Renal cortex interstitium (tissue), 15 donors: ENCODE measurements at places on chromosomes 4 and X.

DNA sequence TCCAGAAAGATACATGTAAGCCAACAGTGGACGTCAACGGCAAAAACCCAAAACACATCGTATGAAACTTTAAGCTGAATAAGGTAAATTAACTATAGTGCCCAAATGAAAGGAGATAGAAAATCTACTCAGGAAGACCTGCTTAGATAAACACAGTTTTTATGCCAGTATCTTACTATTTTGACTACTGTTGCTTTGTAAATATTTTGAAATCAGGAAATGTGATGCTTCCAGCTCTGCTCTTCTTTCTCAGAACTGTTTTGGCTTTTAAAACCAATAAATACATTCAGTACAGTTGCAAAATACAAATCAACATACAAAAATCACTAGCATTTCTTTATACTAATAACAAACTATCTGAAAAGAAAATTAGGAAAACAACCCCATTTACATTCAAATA is 83.8 kb downstream of the SMARCA5 start:
- no peak for DNase-seq

DNA sequence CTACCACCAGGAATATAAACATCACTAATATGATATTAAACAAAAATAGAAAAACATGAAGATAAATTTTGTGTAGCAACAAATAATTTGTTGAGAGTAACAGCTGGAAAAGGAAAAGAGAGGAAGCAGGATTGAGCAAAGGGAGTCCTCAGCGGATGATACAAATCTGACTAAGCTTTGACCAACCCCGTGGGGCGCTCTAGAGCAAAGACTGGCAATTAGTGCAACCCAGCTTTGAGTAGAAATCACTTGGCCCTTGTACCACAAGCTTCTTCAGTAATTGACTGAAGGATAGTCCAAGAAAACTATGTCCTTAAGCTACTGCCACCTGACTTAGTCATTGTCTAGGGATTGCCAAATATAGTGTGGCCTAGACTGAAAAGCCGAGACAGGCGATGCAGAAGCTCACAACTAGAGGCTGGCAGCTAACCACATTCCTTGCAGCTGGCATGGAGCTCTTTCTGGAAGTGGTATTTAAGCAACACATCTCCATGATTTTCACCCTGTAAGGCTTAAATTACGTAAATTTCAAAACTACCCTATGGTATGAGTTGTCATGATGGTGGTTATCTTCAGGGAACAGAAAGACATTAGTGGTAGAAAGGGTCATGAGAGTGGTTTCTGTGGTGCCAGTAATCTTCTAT is 396.0 kb downstream of the PDGFC start:
- no peak for DNase-seq

GRCh38 chrX:107628662-107629539 is 591 bp downstream of the PRPS1 start:
- no peak for DNase-seq

GRCh38 chrX:44274096-44274495 is 69.4 kb downstream of the EFHC2 start:
- no peak for DNase-seq

GRCh38 chrX:153504445-153505016 is 9.8 kb downstream of the BGN start:
- no peak for DNase-seq

DNA sequence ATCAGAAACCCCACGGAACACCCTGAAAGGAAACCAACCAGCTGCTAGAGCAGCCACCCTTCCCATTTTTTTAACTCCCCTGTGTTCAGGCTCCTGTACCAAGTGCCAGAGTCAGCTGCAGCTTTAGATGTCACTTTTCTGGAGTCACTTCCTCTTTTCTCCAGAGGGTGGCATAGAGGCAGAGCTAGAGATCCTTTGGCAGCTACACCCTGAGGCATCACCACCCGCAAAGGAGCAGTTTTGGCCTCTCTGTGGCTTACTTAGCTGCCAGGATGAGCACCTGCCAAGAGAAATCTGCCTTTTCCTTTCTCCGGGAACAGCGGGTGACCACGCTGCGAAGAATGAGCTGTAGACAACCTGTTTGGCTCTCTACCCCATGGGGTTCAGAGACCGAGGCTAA is 58.0 kb upstream of the CHRDL1 start:
- no peak for DNase-seq

- no peak for DNase-seq
These were observed 520.5 kb upstream of the NR3C2 start for GRCh38 chr4:148962539-148963290.

DNA sequence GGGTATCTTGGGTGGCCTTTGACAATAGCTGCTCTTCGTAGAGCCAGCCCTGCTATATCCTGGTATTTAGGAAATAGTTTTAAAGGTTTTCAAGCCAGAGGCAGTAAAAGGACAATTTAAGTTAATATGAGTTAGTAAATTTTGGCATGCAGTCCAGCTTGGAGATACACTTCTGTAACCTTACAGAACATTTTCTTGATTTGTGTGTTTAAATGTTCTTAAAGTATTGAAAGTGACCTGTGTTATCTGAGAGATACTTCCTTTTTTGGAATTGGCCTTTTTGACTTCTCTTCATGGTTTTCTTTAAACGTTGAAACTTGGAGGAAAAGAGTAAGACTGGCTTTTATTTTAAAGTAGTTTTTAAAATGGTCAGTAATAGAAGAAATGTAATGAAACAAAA is 25.5 kb downstream of the PDLIM5 start:
- no peak for DNase-seq

GRCh38 chr4:75179510-75179909 is 246.6 kb downstream of the PARM1 start:
- no peak for DNase-seq

DNA sequence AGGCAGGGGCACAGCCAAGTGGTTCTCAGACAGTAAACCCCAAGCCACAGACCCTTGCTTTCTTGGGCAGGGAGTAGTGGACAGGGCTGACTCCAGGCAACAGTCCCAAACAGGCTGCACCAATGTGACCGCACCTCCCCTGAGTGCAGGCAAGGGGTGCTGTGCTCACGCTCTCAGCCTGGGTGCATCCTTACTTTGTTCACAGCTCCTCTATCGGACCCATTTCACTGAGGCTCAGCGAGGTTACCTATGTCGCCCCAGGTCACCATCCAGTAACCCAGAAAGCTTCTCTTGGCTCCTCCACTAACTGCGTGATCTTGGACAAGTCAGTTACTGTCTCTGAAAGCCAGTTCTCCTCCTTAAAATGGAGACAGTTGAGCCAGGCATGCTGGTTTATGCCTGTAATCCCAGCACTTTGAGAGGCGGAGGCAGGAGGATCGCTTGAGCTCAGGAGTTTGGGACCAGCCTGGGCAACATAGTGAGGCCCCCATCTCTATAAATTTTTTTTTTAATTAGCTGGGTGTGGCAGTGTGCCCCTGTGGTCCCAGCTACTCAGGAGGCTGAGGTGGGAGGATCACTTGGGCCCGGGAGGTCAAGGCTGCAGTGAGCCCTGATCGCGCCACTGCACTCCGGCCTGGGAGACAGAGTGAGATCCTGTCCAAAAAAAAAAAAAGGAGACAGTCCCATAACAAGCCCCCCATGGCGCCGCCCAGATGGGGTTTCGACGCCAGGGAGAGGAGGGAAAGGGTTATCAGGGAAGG is 823 bp upstream of the MAN2B2 start:
- no peak for DNase-seq

GRCh38 chr4:88219099-88219498 is 60.7 kb upstream of the ABCG2 start:
- peak; percentile 54 for DNase-seq

- DNase-seq, result no peak
These were observed 20.4 kb upstream of the TLR2 start for GRCh38 chr4:153663667-153664066.

GRCh38 chrX:66756717-66757116 is 117.8 kb upstream of the EDA2R start:
- no peak for DNase-seq

GRCh38 chrX:155027509-155028066 is 944 bp downstream of the FUNDC2 start:
- DNase-seq, result peak; percentile 31

- no peak for DNase-seq
These were observed 702.5 kb downstream of the NLGN4X start for GRCh38 chrX:5526191-5526590.

DNA sequence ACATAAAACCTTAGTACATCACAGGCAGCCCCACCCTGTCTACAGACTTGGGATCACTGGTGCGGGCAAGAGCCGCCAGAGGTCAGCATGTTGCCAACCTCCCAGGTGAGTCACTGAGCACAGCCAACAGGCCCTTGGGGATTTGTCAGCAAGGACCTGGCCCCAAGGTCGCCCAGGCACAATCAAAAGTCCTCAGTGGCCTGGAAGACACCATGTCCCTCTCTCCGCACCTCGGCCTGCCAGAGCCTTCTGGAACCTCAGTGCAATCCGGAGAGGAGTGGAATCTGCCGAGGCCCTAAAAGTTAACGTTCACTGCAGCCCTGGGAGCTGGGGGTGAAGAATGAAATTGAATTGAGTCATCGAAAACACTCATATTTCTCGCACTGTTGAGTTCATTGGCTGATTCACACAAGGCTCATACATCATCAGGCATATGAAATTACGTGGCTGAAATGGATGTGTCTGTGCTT is 74.3 kb downstream of the WFS1 start:
- no peak for DNase-seq

DNA sequence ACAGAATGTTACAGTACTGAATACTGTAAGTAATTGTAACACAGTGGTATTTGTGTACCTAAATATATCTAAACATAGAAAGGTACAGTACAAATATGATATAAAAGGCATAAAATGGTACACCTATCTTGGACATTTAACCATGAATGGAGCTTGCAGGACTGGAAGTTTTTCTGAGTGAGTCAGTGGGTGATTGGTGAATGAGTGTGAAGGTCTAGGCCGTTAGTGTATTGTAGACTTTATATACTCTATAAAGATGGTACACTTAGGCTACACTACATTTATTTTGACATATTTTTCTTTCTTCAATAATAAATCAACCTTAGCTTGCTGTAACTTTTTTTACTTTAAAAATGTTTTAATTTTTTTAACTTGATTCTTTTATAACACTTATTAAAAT is 422.5 kb upstream of the FSTL5 start:
- DNase-seq, result no peak

DNA sequence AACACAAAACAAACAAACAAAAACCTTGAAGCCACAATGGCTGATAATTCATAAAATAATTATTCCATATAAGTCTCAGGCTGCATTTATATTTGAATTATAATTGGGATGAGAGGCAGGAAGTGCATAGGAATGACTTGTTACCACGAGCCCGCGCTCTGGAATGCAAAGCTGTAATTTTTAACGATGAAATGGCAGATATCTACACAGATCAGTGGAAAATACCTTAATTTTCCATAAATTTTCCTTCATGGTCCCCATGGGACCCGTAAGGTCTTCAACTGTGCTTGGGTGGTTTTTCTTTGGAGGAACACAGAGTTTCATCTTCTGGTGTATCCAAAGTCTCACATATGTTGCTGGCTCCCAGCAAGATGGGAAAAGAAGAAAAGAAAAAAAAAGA is 226.8 kb downstream of the SHOX start:
- no peak for DNase-seq

GRCh38 chr4:30769093-30769492 is 48.9 kb downstream of the PCDH7 start:
- no peak for DNase-seq

DNA sequence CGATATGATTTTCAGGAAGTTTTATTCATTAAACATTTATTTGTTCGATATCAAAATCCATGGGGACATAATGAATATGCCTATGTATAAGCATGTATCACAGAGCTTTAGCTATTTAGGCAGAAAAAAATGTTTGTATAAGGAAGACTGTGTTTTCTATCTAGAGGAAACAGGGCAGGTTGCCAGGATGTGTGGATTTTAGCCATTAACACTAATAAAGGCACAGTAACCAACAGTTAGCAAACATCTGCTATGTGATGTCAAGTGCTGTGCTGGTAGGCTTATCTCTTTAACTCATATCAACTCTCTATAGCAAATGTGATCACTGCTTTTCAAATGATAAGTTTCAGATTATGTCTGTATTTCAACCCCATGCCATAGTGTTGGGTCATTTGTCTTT is 708.9 kb upstream of the HS3ST1 start:
- DNase-seq, result peak; percentile 31

DNA sequence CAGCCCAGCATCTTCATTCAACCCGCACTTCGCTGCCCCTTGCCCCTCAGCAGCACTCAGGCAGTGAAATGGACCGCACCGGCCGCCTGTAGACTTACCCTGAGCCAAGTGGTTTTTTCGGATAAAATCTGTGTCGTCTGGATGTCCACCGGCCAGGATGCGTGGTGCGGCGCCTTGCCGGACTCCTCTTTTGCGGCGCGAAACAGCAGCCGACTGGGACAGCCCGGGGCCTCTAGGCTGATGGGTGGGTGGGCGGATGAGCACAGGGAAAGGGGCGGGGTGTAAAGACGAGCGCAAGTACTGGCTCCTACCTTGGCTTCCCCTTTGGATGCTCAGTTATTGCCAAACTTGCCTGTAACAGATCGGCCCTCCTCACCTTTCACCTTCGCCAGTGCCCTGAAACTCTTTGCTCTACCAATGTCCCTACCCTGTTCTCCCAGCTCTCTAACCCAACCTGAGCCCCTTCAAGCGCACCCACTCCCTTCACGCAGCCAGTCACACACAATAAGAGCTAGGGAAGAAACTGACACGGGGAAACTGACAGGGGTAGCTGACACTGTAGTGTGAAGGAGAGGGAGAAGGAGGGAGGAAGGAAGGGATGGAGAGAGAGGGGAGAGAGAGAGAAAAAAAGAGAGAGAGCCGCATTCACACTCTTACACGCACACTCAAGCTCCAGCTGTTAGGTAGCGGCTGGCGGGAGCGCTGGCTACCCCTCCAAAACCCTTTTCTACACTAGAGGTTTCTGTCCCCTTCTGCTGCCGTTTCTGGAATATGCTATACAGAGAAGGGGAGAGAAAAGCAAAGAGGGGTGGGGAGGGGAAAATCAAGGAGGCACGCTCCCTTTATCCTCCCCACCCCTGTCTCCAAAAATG is 559 bp downstream of the TRPC5 start:
- no peak for DNase-seq

- DNase-seq, result no peak
These were observed 8.8 kb downstream of the ZXDA start for GRCh38 chrX:57901466-57901865.

- peak; percentile 70 for DNase-seq
These were observed 390.7 kb downstream of the MAPK10 start for GRCh38 chr4:85968945-85969819.

- no peak for DNase-seq
These were observed 18.0 kb upstream of the TMSB4X start for GRCh38 chrX:12956704-12957534.

- DNase-seq, result no peak
These were observed 65.9 kb downstream of the EFNB1 start for GRCh38 chrX:68894513-68895340.

- DNase-seq, result no peak
These were observed 335.7 kb upstream of the RASGEF1B start for GRCh38 chr4:81807386-81807785.

DNA sequence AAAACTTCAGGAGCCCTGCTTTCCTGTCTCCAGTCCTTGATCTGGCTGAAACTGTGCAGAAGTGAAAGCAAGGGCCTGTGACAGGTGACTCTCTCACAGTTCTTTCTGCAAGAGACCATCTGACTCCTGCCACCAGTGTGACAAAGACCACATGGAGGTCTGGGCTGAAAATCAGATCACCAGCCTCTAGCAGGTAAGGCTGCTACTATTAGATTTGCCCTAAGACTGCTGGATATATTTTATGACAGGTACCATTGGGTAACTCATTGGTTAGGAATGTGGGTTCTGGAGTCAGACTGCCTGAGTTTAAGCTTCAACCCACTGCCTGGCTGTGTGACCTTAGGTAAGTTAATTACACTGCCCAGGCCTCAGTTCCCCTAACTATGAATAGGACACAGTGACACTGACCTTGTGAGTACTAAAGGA is 163.3 kb upstream of the SLC7A11 start:
- DNase-seq, result no peak
